ENCODE measurements at places on chromosomes 4 and X. TPM values are rescaled to one million over a fixed set of nuclear protein-coding genes. Genes with fewer than 3 reads are reported as not detected.

PWWP3B gene
- total RNA-seq = not detected

DNA sequence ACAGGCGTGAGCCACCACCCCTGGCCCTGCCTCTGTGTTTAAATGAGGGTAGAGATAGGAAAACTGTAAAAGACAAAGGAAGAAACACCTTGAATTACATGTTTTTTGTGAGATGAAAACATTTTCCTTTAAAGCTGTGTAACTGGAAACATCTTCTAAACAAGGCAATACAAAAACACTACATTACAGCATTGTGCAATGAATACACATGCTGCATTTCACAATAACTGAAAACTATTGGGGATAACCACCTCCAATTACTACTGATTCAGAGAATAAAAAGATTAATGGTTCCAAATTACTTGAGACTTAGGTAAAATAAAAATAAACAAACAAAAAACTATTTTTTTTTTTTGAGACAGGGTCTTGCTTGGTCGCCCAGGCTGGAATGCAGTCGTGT is 7.6 kb upstream of the OGT start:
- no peaks in the 10 kb centered on the region for H3K4me1 ChIP-seq
- H3K36me3 ChIP-seq = no peaks in the 10 kb centered on the region
- no peak overlapping the region for H3K4me3 ChIP-seq
- no peaks in the 10 kb centered on the region for H3K27me3 ChIP-seq

GRCh38 chrX:9532349-9532748 is 67.5 kb downstream of the TBL1X start:
- H3K4me1 ChIP-seq = peaks cover 17% of the 10 kb centered on the region
- H3K27me3 ChIP-seq = no peaks in the 10 kb centered on the region
- H3K27ac ChIP-seq = no peak overlapping the region
- DNase-seq = no peak

- peaks cover 18% of the 10 kb centered on the region for H3K27me3 ChIP-seq
- H3K36me3 ChIP-seq = no peaks in the 10 kb centered on the region
- H3K4me1 ChIP-seq = peaks cover 2% of the 10 kb centered on the region
These were observed 28.6 kb downstream of the UCHL1 start for GRCh38 chr4:41285202-41285863.

DNA sequence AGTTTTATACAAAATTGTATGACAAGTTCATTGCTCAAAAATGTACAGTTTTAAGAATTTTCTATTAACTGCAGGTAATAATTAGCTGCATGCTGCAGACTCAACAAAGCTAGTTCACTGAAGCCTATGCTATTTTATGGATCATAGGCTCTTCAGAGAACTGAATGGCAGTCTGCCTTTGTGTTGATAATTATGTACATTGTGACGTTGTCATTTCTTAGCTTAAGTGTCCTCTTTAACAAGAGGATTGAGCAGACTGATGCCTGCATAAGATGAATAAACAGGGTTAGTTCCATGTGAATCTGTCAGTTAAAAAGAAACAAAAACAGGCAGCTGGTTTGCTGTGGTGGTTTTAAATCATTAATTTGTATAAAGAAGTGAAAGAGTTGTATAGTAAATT is 131.0 kb downstream of the TET2 start:
- peaks cover 10% of the 10 kb centered on the region for H3K36me3 ChIP-seq
- no peaks in the 10 kb centered on the region for H3K4me1 ChIP-seq
- H3K27ac ChIP-seq = no peak overlapping the region
- H3K27me3 ChIP-seq = no peaks in the 10 kb centered on the region
- H3K4me3 ChIP-seq = no peak overlapping the region
